ENCODE measurements at places on chromosomes 5 and 9. TPM values are rescaled to one million over a fixed set of nuclear protein-coding genes. Genes with fewer than 3 reads are reported as not detected.

DYNC2I2 gene
- 65.9 TPM for total RNA-seq

CARTPT gene
- not detected for total RNA-seq

TMOD1 gene
- 3.6 TPM for total RNA-seq

DOCK8 gene
- total RNA-seq, result 6.9 TPM

DMRT3 gene
- total RNA-seq, result not detected

INSL6 gene
- total RNA-seq, result not detected

MYMK gene
- total RNA-seq, result not detected

ANKRD34B gene
- total RNA-seq, result not detected

DNA sequence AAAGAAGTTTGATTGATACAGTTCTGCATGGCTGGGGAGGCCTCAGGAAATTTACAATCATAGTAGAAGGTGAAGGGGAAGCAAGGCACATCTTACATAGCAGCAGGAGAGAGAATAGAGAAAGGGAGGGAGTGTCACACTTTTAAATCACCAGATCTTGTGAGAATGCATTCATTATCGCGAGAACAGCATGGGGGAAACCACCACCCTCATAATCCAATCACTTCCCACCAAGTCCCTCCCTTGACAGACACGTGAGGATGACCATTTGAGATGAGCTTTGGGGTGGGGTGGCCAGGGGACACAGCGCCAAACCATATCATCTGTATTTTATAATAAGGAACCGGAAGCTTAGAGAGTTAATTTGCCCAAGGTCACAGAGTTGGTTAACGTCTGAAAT, 13.7 kb upstream of the FOCAD start:
- H3K4me3 ChIP-seq, result no peak overlapping the region
- H3K4me1 ChIP-seq, result no peaks in the 10 kb centered on the region
- H3K36me3 ChIP-seq, result no peaks in the 10 kb centered on the region
- no peaks in the 10 kb centered on the region for H3K27me3 ChIP-seq
- no peak overlapping the region for H3K27ac ChIP-seq

DNA sequence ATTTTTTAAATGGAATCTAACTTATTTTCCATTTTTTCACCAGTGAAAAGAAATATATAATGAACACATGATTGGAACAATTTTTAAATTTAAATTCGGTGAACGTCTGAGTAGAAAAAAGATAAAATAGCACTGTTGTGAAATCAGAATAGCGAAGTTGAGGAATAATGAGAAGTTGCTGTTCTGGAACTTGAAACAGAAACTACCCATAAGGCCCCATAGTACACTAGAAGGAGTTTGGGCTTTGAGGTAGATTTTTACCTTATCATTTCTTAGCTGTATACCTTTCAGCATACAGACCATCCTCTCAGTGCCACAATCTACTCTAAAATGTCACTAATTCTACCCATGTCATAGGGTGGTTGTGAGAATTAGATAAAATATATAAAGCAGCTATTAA, 35.1 kb downstream of the TDRD7 start:
- H3K36me3 ChIP-seq, result peaks cover 41% of the 10 kb centered on the region
- H3K4me1 ChIP-seq, result no peaks in the 10 kb centered on the region
- no peak overlapping the region for H3K4me3 ChIP-seq
- DNase-seq, result no peak

GRCh38 chr9:134627417-134628353, 13.9 kb upstream of the COL5A1 start:
- H3K27me3 ChIP-seq, result no peaks in the 10 kb centered on the region
- H3K36me3 ChIP-seq, result no peaks in the 10 kb centered on the region
- H3K4me1 ChIP-seq, result no peaks in the 10 kb centered on the region
- no peak overlapping the region for H3K27ac ChIP-seq

DNA sequence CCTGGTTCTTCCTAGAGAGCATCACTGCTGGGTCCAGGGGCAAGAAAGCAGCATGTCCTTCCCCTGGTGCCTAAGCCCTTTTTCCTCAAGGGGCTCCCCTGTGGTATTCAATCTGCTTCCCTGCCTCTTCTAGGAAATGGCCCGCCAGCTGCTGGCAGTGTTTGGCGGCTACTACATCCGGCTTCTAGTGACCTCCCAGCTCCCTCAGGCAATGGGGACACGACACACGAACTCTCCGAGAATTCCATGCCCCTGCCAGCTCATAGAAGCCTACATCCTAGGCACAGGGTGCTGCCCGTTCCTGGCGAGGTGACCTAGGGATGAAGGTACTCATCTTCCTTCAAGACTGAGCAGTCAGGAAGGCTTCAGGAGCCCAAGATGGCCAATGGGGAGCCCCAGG, 14.6 kb downstream of the TEX53 start:
- H3K27me3 ChIP-seq, result no peaks in the 10 kb centered on the region
- no peaks in the 10 kb centered on the region for H3K4me1 ChIP-seq
- no peak overlapping the region for H3K27ac ChIP-seq
- H3K4me3 ChIP-seq, result no peak overlapping the region
- no peaks in the 10 kb centered on the region for H3K36me3 ChIP-seq

GRCh38 chr5:43570450-43571158, 13.7 kb upstream of the PAIP1 start:
- H3K4me3 ChIP-seq, result no peak overlapping the region
- H3K27ac ChIP-seq, result peak overlapping the region; percentile 23

DNA sequence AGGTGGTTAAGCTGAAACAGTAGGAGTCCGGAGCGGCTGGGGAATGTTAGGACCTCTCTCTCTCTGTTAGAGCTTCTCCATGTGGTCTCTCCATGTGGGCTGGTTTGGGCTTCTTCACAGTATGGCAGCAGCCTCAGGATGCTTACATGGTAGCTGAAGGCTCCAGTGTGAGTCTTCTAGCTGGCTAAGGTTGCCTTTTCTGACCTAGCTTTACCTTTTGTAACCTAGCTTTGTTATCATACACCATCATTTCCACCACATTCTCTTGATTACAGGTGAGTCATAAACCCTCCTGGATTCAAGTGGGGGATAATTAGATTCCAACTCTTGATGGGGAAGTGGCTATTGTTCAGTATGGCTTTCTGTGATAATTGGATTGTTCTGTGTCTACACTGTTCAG, 98.5 kb downstream of the MTREX start:
- H3K27ac ChIP-seq, result no peak overlapping the region
- DNase-seq, result no peak
- no peaks in the 10 kb centered on the region for H3K4me1 ChIP-seq
- peaks cover 93% of the 10 kb centered on the region for H3K36me3 ChIP-seq
- H3K27me3 ChIP-seq, result no peaks in the 10 kb centered on the region

- no peak overlapping the region for H3K4me3 ChIP-seq
- no peaks in the 10 kb centered on the region for H3K4me1 ChIP-seq
- peaks cover 14% of the 10 kb centered on the region for H3K36me3 ChIP-seq
- no peak overlapping the region for H3K27ac ChIP-seq
- DNase-seq, result no peak
- H3K27me3 ChIP-seq, result no peaks in the 10 kb centered on the region
These were observed 76.1 kb downstream of the MAMDC2 start for GRCh38 chr9:70119786-70120185.

GRCh38 chr9:33295571-33295970, 5.3 kb downstream of the NFX1 start:
- peaks cover 88% of the 10 kb centered on the region for H3K36me3 ChIP-seq
- H3K27ac ChIP-seq, result no peak overlapping the region
- no peak overlapping the region for H3K4me3 ChIP-seq
- peaks cover 8% of the 10 kb centered on the region for H3K4me1 ChIP-seq

GRCh38 chr5:68460147-68460798, 244.7 kb downstream of the PIK3R1 start:
- H3K4me3 ChIP-seq, result no peak overlapping the region
- no peak overlapping the region for H3K27ac ChIP-seq
- no peak for DNase-seq
- H3K27me3 ChIP-seq, result no peaks in the 10 kb centered on the region
- peaks cover 2% of the 10 kb centered on the region for H3K4me1 ChIP-seq

DNA sequence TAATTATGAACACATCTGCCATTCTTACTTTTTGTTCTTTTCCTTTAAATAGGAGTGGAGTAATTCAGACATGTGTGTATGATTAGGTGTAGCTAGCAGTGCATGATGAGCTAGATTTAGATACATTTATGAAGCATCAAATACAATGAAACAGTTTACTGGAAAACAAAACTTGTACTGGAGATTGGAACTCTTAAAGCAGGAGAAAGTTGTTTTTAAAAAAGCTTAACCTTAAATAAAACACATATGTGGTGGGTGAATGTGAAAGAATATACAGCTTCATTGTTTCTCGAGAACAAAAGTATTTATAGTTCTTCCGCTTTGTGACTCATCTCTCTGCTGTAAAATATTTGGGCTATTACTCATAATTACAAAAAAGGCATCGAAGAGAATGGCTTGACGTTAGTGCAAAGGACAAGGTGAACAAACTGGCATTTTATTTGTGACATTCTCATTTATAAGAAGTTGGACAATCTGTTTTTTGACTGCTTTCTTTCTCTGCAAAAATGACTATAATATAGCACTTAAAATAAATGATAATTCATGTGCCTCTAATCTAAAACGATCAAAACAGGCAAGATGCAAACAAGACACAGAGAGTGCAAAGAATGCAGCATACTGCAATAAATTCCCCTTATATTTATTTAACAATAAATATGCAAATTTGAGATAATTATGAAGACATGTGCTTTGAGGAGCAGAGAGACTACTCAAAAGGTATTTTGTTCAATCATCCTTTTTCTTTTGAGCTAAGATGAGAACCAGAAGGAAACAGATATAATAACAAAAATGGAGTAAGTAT, 478.8 kb downstream of the CETN3 start:
- no peaks in the 10 kb centered on the region for H3K4me1 ChIP-seq
- H3K27ac ChIP-seq, result no peak overlapping the region
- no peak overlapping the region for H3K4me3 ChIP-seq
- no peaks in the 10 kb centered on the region for H3K36me3 ChIP-seq
- no peak for DNase-seq
- no peaks in the 10 kb centered on the region for H3K27me3 ChIP-seq

- H3K4me3 ChIP-seq, result no peak overlapping the region
- H3K36me3 ChIP-seq, result no peaks in the 10 kb centered on the region
- H3K4me1 ChIP-seq, result peaks cover 54% of the 10 kb centered on the region
- no peak for DNase-seq
These were observed 115.1 kb downstream of the MAPKAP1 start for GRCh38 chr9:125591888-125592287.

- H3K27me3 ChIP-seq, result no peaks in the 10 kb centered on the region
- peaks cover 31% of the 10 kb centered on the region for H3K4me1 ChIP-seq
- no peak overlapping the region for H3K27ac ChIP-seq
- no peak for DNase-seq
These were observed 154.5 kb downstream of the AOPEP start for GRCh38 chr9:94881023-94881422.

- no peak overlapping the region for H3K4me3 ChIP-seq
- DNase-seq, result no peak
- no peak overlapping the region for H3K27ac ChIP-seq
- H3K27me3 ChIP-seq, result no peaks in the 10 kb centered on the region
- no peaks in the 10 kb centered on the region for H3K36me3 ChIP-seq
- H3K4me1 ChIP-seq, result peaks cover 6% of the 10 kb centered on the region
These were observed 6.1 kb upstream of the ZFAND5 start for GRCh38 chr9:72371151-72371550.

GRCh38 chr9:93267091-93267541, 83.2 kb downstream of the WNK2 start:
- H3K4me3 ChIP-seq, result no peak overlapping the region
- no peak overlapping the region for H3K27ac ChIP-seq
- no peak for DNase-seq

DNA sequence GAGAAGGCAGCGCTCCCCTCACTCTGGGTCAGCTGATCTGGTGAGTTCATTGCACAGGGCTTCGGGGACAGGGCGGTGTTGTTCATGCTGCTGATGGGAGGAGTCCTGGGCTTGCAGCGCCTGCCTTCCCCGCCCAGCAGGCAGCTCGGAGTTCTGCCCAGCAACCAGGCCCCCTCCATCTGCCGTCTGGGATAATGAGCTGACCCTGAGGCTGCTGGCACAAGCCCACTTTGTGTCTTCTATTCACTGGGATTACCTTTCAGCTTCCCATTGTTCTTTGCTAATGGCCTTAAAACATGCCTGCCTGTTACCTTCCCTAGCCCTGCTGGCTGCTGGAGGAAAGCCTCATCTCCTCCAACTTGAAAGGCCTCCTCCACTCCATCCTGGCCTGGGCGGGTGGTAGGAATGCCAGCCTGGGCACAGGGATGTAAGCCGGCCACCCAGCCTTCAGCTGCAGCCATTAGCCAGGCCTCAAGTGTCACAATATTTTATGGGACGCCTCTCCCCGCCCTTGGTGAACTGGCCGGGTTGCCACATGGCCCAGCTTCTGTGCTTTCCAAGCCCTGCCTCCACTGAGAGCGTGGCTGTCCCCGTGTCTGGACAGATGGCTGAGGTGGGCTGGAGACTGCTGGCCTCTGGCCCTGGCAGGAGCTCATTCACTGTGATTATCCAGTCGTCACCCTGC, 70.4 kb downstream of the GADD45G start:
- H3K4me1 ChIP-seq, result peaks cover 46% of the 10 kb centered on the region
- no peak for DNase-seq
- H3K27ac ChIP-seq, result no peak overlapping the region
- no peaks in the 10 kb centered on the region for H3K36me3 ChIP-seq
- no peaks in the 10 kb centered on the region for H3K27me3 ChIP-seq

GRCh38 chr5:68224509-68225187, 9.1 kb downstream of the PIK3R1 start:
- no peak for DNase-seq
- H3K27ac ChIP-seq, result peak overlapping the region; percentile 34
- peaks cover 29% of the 10 kb centered on the region for H3K4me1 ChIP-seq

DNA sequence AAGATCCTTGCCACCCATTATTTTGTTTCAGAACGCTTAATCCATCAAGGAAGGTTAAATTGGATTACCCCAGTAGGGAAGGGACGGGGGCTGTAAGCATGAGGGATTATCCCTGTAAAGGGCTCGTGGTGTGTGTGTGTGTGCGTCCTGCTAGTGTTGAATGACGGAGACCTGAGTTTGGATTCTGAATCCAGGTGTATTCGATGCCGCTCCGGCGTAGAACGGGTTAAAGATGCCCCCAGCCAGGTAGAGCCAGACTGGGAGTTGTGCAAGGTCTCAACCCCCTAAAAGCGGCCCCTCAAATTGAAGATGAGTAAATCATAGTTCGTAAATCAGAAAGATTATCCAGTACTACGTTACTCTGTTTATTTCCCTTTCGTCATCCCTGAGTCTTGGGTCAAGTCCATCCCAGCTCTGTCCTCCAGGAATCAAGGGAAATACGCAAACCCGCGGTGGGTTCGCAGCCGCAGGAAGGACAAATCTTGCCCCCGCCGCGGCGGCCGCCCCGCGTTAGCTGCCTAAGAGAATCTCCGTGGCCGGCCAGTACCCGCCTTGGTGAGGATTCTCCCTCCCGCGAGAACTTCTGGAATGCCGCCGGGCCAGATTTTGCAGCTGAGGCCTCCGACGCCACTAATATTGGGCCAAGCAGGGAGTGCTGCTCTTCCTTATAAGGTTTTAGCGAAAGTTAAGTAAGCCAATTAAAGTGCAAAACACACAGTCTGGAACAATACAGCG, 586 bp upstream of the MTAP start:
- H3K4me1 ChIP-seq, result no peaks in the 10 kb centered on the region
- peak overlapping the region; percentile 88 for H3K27ac ChIP-seq
- peaks cover 6% of the 10 kb centered on the region for H3K36me3 ChIP-seq
- DNase-seq, result peak; percentile 21
- peak overlapping the region; percentile 90 for H3K4me3 ChIP-seq
- peaks cover 12% of the 10 kb centered on the region for H3K27me3 ChIP-seq

All from esophagus squamous epithelium (tissue), 5 donors.